WTC11 (cell line): ENCODE measurements at places on chromosomes 3 and 15.
A peak's percentile ranks its signal among the peaks of the same experiment; 100 is the strongest.

DNA sequence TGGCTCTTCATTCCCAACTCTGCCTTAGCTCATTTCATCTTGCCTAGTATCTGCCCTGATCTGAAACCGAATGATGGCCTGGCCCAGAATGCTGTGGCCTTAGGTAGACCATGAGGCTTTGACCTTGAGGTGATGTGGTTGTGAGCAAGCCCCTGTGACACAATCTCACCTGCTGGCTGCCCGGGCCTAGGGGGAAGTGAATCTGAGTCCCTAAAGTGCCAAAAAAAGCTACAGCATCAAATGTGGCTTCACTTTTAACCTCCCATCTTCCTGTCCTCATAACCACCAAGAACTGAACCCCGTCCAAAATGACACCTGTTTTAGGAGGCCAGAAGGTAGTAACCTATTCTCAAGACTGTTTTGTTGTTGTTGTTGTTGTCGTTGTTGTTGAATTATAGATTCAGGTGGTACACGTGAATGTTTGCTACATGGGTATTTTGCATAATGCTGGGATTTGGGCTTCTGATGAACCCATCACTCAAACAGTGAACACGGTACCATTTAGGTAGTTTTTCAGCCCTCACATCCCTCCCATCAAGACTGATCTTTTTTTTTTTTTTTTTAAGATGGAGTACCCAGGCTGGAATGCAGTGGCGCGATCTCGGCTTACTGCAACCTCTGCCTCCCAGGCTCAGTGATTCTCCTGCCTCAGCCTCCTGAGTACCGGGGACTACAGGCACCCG lies 54.6 kb downstream of the MCCC1 start:
- no peak for DNase-seq

DNA sequence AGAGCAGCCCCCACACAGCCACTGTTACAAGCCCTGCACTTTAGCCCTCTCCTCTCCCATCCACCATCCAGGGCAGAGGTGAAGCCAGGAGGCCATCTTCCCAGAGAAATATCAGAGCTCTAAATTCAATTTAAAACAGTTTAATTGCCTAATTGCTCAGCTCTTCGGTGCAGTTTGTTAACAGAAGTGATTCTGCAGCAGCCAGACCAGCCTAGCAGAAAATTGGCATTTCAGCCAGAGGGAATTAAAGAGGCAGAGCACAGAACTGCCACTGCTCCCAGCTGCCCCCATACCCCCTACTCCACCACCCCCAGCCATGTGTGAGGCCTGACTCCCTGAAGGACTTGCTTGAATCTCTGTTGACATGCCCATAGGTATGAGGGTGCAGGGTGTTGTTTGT lies 38.5 kb downstream of the TPRA1 start:
- no peak for DNase-seq

GRCh38 chr15:81225161-81225671 lies 28.5 kb downstream of the IL16 start:
- no peak for DNase-seq

- DNase-seq, result no peak
Observed at GRCh38 chr3:133477487-133477886, 77.6 kb downstream of the BFSP2 start.

DNA sequence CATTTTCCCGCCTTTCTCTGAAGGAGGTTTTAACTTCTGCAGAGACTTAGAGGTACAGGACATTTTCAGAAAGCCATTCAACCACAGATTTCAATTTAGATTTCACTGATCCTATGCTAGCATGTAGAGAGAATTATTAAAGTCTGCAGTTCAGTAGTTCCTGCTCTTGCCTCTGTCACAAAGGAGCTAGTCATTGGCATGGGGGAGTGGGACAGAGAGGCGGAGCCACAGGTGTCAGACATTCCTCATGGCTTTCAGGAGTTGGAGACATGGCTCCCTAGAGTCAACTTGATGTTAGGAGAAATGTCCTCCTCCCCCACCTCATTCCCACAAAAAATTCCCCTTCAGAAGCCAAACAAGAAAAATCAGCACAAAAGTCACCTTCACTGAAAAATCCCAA lies 66.0 kb upstream of the SIAH2 start:
- no peak for DNase-seq

GRCh38 chr3:110711851-110712516 lies 359.6 kb upstream of the NECTIN3 start:
- DNase-seq, result peak; percentile 32

- no peak for DNase-seq
Observed at GRCh38 chr3:123298903-123299302, 97.2 kb downstream of the SEC22A start.

GRCh38 chr3:171306631-171307030 lies 153.6 kb downstream of the TNIK start:
- no peak for DNase-seq

GRCh38 chr3:126482503-126483255 lies 7.0 kb upstream of the ZXDC start:
- no peak for DNase-seq

DNA sequence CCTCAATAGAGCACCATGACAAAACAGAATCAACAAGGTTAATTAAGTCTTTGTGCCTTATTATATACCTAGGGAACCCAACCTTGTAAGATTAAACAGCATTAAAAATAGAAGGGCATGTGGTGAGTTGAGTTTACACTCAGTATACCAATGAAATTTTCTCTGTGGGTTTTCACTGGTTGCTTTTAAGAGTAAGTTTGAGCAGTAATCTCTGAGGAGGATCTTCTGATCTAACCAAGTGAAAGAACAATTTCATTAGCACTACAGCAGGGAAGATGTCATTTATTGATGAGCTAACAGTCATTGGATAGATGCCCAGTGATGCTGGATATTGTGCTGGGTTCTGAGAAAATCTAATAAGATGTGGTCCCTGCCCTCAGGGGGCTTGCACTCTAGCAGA lies 26.9 kb upstream of the AKAP13 start:
- no peak for DNase-seq

DNA sequence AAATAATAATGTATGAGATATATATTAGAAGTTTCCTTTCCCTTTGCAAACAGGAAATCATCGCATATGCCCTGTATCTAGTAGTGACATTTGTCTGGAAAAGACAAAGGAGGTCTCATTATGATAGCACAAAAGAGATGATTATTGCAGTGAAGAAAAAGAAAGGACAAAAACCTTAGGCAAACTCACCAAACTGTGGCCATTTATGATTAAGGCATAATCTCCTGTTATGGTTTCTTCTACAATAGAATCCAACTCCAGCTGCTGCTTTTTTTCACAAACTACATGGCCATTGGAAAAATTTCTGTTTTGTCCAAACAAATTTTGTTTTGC lies 218.2 kb downstream of the ATP8B4 start:
- DNase-seq, result no peak

DNA sequence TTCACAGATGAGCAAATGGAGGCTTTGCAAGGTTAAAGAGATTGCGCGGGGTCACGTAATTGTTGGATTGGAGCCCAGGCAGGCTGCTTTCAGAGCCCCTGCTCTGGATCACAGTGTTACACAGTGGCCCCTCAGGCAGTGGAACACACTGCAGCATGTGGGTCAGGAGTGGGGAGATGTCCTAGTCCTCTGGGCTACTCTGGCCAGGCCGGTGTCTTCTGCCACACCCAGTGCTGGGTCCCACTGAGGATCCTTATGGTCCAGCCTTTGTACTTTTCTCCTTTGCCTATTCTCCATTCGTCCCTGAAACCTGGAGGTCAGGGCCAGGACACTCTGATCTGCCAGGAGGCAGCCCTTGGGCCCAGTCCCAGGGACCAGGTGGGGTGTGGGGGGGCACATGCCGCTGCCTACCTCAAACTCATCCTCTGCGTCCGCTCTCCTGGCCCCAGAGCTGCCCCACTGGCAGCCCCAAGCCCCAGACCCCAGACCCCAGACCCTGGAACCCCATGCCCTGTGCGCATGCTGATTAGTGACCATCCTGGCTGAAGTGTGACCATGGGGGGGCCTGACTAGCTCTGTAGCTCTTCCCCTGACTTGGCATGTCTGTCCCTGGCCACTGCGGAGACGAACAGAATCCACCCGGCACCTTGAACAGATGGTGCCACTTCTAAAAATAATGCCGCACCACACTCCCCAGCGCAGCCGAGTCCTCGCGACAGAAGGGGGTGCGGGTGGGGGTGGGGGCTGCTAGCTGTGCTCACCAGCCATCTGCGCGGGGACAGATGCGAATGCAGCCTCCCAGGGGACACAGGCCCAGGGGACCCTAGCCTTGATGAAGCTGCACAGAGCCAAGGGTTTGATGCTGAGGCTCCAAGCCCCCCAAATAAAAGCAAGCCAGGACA lies 41.6 kb downstream of the ATP2B2 start:
- no peak for DNase-seq

- DNase-seq, result no peak
Observed at GRCh38 chr3:148077318-148077923, 620.3 kb upstream of the AGTR1 start.

GRCh38 chr15:81783586-81783985 lies 262.2 kb downstream of the MEX3B start:
- no peak for DNase-seq

DNA sequence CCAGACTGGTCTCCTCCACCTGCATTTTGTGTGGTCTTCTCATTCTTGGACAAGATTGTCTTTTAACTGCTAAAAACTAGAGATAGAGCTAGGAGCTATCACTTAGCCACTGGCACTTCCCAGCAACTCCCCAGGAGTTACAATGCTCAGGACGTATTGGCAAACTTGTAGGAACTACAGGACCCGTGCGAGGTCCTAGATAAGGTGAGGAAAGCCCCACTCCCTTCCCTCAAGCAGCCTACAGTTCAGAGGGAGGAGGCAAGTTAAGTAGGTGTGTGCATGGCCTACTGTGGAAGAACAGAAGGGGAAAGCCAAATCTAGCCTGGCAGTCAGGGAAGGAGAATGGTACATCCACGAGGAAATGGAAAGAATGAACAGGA lies 504.7 kb upstream of the PROK2 start:
- DNase-seq, result no peak

- no peak for DNase-seq
Observed at GRCh38 chr3:126649556-126650092, 5.3 kb downstream of the TXNRD3 start.

DNA sequence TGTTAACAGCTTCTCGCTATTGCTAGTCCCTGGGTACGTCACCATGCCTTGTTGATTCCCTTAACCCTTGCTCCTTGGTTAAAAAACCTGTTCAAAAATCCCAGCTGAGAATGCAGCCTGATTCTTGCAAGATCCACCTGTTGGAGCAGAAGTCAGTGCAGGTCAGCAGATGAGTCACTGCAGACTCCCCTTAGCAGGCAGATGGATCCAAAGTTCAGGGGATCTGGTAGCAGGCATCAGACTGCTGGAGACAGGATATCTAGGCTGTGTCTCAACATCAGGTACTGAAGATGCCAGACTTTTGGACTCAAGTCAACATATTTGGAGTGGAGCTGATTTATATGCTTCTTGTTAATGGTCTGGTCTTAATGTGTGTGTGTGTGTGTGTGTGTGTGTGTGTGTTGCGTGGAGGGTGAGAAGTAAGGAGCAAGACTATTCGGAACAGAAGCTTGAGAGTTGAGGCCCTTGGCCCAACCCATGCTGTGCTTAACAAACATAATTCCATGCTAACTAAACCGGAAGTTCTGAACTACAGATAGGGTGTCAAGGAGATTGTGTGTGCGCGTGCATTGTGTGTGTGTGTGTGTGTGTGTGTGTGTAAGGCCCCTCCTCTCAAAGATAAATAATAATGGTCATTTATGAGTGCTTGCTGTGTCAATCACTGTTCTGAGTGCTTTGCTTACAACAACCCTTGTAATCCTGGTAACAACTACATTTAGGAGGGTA lies 1.0 kb upstream of the C3orf52 start:
- no peak for DNase-seq

GRCh38 chr3:175836617-175837016 lies 977.5 kb downstream of the NAALADL2 start:
- DNase-seq, result no peak

GRCh38 chr3:141164852-141165251 lies 66.8 kb upstream of the PXYLP1 start:
- DNase-seq, result no peak
